ENCODE measurements at places on chromosomes 12 and 14.

GRCh38 chr12:50929831-50930230 is 22.5 kb upstream of the HIGD1C start:
- no peak for DNase-seq

DNA sequence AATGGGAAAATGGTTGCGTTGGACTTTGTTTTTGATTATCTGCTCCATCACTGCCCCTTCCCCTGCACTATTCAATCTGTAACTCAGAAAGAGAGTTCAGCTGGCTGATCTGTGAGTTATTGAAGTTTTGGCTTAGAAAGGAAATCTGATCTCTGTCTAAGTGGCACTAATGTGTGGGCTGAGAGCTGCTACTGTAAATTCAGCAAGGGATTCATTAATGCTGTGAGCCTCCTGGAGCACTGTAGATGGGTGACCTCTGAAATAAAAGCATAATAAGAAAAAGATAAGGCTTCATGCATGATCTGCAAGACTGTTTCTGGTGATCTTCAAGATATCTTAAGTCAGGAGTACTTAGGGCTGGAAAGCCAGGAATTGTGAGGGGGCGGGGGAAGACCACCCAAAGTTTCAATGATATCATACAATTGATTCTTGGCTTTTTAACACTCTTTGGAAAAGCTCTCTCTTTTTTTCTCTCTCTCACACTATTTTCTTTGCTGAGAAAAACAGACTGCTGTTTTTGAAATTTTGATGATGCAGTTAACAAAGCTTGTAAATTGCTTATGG is 101.1 kb downstream of the C12orf75 start:
- DNase-seq, result no peak

- DNase-seq, result no peak
Observed at GRCh38 chr12:93916402-93916801, 232.0 kb upstream of the PLXNC1 start.

DNA sequence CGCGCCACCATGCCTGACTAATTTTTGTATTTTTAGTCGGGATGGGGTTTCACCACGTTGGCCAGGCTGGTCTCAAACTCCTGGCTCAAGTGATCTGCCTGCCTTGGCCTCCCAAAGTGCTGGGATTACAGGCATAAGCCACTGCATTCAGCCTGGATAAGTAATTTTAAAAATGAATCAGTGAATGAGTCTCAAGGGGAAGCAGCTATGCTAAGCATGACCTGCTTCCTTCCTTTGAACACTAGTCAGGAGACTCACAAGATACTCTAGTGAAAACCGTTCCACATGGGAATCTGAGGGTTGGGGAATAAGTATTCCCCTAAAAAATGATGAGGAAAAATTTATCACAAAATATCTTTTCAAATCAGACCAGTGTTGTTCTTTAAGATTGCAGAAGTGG is 10.7 kb upstream of the FAM234B start:
- no peak for DNase-seq

- peak; percentile 21 for DNase-seq
Observed at GRCh38 chr14:91897106-91897701, 29.9 kb upstream of the TC2N start.

- no peak for DNase-seq
Observed at GRCh38 chr12:95874452-95874851, 15.7 kb downstream of the SNRPF start.

DNA sequence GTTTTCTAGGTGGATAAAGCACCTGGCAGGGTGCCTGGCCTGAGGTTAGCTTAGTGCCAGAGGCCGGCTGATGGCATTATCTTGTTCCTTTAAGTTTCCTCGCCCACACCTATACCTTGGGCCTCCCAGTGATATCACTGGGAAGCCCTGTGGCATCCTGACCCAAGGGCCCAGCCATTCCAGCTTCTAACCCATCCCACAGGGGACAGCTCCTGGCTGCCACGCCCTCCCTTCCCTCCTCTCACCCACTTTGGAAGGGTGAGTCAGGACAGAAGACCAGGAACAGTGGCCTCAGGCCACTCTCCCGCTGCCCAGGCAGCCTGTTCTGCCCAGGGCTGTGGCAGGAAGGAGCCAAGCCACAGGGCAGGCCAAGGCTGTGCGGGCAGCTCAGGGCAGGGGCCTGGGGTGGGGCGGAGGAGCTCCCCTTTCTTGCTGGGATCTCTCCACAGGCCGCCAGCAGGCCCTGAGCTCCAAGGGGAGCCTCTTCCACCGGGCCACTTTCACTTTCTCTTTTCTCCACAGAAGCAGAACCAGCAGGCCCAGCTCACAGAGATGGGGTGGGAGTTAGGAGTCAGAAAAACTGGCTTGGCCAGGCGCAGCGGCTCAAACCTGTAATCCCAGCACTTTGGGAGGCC is 75.1 kb downstream of the IRF2BPL start:
- DNase-seq, result no peak

GRCh38 chr12:123253641-123254459 is 17.8 kb downstream of the CDK2AP1 start:
- DNase-seq, result no peak

GRCh38 chr14:31884776-31885379 is 192.2 kb upstream of the ARHGAP5 start:
- no peak for DNase-seq

GRCh38 chr12:73714655-73715054 is 823.0 kb upstream of the ATXN7L3B start:
- no peak for DNase-seq

GRCh38 chr12:97481428-97481827 is 18.8 kb downstream of the RMST start:
- no peak for DNase-seq

DNA sequence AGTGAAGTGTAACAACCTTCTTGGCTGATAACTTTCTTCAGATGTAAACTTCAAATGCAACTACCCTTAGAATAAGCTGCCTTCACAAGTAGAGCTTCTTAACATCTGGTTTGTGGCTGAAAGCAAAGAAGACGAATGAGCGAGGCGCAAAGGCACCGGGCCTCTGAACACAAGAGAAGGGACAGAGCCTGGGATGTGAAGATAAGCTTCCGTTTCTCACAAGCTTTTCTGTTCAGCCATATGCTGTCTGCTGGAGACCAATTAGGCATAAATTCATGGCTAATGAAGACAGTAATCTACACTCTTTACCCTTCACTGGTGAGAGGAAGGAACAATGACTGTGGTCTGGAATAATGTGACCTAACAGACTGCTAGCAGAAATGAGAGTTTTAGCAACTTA is 195.2 kb downstream of the ATXN7L3B start:
- no peak for DNase-seq

DNA sequence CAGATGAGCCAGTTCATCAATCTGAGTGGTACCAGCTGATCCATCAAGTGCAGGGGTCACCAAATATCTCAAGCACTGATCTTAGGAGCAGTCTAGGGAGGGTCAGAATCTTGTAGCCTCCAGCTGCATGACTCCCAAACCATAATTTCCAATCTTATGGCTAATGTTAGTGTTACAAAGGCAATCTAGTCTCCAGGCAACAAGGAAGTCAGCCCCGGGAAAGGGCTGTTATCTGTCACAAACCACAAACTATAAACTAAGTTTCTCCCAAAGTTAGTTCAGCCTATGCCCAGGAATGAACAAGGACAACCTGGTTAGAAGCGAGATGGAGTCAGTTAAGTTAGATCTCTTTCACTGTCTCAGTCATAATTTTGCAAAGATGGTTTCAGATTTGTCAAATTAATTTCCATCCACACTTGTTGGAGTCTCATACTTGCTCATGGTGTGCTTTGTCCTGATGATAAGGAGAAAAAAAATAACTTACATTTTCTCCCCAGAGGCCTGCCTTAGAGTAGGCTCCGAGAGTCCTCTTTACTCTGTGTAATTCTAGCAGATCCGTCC is 3.9 kb upstream of the ABHD4 start:
- no peak for DNase-seq

DNA sequence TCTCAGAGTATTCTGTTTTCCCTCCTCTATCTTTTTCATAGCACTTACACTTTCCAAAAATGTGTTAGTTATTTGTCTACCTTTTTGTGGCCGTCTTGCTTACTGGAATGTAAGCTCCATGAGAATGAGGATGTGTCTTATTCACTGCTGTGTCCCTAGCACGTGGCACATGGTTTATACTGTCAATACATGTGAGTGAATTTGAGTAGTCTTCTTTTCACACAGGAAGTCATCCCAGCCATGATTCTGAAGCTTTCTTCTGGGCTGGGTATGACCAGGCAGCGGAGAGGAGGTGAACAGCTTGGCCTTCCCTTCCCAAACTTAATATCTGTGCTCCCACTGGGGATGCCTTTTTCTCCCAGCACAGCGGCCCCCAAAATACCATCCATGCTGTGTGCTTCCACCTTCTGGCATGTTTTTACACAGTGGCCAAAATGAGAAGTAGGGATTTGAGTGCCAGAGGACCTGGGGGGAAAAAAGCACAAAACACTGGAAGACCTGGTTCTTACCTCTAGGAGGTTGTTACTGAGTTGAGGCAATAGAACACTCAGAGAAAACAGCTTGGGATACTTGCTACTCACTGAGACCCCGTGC is 10.3 kb downstream of the PLEKHG3 start:
- DNase-seq, result peak; percentile 2

GRCh38 chr12:105107171-105107493 is 399 bp upstream of the WASHC4 start:
- no peak for DNase-seq

GRCh38 chr12:104790296-104791125 is 167.6 kb downstream of the SLC41A2 start:
- no peak for DNase-seq

- DNase-seq, result no peak
Observed at GRCh38 chr12:104694711-104695110, 238.0 kb downstream of the CHST11 start.

DNA sequence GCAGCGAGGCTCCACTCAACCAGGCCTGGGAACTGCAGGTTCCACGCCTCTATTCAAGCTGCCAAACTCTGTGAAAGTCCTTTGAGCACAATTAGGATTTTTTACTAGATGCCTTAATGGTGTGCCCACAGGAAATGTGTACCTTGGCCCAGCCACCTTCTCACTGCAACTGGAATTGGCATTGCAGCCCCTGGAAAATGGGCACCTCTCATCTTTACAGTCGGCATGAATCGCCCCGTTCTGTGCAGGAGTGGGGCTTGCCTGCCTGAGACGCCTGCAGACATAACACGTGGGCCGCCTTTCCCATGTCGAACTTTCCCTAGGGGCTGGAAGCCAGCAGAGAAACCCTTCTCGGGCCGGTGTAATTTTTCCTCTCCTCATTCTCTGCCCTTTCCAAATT is 42.0 kb upstream of the ELK3 start:
- DNase-seq, result no peak

DNA sequence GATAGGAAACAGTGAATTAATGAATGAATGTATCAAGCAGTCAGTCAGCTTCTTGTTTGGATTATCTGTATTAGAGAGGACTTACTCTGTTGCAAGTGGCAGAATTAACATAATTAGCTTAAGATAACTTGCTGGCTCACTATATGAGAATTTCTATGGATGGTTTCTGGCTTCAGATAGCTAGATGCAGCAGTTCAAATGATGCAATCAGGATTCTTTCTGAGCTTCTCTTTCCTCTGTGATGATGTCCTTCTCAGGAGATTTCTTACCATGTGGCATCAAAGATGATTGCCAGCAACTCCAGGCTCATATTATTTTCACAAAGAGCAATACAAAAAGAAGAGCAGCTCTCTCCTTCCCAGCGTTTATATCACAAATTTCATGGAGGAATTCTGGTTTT is 30.7 kb downstream of the FRMD6 start:
- no peak for DNase-seq

DNA sequence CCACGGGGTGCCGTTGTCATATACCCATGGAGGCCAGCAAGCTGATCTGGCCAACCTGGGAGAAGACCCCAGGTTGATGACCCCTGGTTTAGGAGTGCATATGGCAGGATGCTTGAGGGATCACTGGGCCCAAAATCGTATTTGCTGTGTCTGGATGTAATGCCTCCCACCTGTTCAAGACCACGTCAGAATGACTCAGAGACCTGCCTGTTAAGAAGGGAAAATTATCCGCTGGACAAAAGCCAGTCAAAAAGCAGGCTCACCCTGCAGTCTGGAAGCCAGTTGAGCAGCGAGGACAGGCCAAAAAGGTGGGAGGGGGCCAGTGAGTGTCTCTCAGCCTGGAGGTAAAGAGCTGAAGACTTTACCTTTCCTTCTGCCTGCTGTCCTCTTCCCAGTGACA is 449.2 kb downstream of the DPF3 start:
- DNase-seq, result no peak

DNA sequence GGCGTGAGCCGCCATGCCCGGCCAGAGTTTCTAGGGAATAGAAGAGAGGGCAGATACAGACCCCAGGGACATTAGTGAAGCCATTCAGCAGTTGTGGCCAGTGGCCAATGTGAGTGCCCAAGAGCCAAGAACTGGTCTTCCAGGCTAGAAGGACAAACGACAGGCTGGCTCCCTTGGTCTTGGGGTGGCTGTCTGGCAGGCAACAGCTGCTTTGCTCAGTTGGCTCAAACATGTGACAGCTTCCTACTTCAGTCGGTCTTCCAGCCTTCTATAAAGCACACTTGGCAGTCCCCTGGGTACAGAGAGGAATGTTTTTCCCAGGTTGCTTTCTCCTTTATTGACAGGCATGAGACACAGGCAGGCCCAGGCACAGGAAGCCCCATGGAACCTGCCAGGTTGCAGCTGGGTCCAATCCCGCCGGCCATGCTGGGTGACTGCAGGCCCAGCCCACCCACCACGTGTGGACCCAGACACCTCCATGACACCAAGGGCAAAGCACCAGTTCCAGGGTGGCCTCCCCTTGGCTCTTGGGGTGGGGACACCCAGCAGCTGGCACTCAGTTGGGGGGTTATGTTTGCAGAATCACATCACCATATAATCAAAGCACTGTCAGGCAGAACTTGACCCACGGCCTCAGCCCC is 15.4 kb downstream of the CHGA start:
- DNase-seq, result no peak

GRCh38 chr14:104119119-104119487 is 19.3 kb upstream of the KIF26A start:
- DNase-seq, result peak; percentile 23

DNA sequence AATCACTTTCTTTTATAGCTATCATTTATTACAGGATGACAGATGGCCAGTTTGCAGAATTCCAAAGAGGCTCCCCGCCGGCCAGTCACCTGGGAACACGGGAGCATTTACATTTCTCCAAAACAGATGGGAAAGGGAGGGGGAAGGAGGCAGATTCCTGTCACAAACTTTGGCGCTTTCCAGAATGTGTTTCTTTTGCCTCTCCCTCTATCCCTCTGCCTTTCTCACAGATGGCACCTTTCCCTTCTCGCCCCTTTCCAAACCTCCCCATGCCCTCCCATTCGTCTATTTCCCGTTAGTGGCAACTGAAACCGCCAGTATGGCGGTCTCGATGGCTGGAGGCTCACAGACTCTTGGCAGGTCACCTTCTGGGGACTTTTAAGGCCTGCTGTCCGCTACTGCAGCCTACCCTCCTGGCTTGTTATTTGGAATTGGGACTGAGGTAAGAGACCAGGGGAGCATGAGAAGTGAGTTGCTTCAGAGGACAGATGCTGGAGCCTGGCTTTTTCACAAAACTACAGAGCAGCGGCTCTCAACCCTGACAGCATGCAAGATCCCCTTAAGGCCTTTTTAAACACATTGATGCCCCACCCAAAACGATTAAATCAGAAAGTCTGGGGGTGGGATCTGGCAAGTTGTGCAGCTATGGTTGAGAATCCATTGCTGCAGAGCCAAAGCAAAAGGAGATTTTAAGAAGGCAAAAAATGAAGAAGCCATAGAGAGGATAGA is 161.5 kb upstream of the VASH1 start:
- DNase-seq, result no peak

Measured in dorsolateral prefrontal cortex (tissue), 122 donors.